ENCODE measurements at places on chromosomes 11 and 22.
A peak's percentile ranks its signal among the peaks of the same experiment; 100 is the strongest.

GRCh38 chr11:117442869-117443239 is 115.2 kb downstream of the CEP164 start:
- DNase-seq: no peak

GRCh38 chr11:120929664-120930154 is 94.2 kb upstream of the TBCEL start:
- peak; percentile 28 for DNase-seq

DNA sequence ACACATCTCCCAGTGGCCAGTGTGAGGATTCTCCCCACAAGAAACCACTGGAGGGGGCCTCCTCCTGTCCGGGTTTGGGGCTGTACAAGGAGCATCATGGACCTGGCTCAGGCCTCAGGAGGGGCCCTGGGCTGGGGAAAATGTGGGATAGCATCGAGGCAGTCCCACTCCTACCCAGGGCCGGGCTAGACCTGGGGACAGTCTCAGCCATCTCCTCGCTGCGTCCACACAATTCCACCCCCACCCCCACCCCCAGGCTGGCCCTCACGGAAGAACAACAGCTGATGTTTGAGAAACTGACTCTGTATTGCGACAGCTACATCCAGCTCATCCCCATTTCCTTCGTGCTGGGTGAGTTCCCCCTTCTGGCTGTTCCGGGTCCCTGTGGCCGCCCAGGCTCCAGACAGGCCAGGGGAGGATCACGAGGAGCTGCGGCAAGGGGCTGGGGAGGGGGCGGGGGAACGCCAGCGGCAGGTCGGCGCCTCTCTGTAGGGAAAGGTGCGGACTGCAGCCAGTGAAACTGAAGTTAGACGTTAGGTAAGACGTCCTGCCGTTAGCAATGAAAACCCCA is 4.8 kb downstream of the BEST1 start:
- DNase-seq: peak; percentile 89

DNA sequence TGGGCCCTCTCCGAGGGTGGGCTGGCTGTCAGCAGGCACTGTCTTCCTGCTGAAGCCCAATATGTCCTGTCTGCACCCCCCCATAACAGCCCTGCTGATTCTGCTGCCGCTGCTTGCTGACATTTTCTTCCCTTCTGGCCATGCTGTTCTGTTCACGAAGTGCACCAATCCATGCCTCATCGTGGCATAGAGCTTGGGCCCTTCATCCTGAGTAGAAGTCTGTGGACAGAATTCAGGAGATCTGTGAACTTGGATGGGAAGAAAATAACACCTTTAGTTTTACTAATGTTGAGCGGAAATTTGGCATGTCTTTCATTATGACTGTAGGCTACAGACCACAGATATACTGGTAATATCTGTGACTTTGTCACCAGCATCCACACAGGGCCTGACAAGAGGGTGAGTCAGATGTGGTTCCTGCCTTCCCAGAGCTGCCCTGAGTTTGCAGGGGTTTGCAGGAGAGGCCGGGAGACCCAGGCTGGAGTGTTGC is 14.1 kb upstream of the KIAA0930 start:
- DNase-seq: no peak

DNA sequence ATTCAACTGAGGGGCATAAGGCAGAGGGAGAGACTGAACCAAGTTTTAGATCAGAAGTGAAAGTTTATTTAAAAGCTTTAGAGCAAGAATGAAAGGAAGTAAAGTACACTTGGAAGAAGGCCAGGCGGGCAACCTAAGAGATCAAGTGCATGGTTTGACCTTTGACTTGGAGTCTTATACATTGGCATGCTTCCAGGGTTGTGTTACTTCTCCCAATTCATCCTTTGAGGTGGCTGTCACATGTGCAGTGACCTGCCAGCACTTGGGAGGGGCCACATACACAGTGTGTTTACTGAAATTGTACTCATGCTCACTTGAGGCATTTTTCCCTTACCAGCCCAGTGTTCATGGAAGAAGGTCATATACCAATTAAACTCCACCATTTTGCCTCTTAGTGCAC is 30.4 kb downstream of the CYP2R1 start:
- DNase-seq: no peak

DNA sequence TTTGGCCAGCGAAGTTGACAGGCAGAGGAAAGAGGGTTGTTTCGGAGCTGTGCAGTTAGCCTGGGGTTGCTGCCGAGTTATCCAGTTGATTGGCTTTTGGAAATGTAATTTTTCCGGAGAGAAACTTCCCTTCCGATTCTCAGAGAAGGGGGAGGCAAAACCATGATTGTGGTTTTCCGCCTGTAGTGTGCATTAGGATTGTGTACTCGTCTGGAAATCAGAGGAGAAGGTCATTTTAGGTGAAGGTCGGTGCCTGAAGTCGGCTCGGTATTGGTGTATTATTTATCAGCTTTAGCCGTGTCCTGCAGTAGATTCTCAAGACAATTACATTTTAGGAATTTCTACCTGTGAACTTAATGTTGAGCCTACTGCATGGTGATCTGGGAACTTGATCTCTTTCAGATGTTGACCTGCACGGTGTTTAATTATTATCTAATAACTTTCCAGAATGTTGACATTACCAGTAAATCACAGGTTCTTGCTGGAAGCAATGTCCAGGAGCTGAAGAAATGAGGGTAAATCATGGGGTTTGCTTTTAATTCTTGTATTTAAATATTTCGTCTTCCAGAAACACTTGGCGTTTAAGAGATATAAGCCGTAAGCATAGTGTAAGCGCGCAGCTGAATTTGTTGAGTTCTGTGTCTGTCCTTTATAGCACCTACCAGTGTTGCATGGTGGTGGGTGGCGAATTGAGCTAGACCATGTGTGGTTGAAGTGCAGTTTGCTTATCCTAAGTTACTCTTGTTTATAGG is 1.3 kb downstream of the ARHGEF12 start:
- peak; percentile 29 for DNase-seq

- DNase-seq: no peak
Observed at GRCh38 chr11:128291835-128292234, 295.5 kb downstream of the ETS1 start.

DNA sequence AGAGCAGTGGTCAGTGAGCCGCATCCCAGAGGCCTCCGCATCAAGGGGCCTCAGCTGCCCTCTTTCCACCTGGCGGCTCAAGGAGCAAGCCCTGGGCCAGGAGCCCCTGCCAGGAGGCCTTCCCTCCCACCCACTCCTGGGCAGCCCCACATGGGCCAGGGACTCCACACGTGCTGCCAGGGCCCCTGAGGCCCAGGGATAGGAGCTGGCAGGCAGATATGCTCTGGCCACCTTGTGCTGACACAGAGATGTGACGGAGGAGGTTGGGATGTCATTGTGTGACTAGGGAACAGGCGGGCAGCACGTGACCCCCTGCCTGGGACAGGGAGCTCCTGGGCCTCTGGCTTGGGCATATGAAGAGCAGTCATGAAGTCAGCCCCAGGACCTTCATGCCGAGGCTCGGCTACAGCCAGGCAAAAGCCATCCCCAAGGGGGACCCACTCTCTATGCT is 77.9 kb downstream of the PIWIL3 start:
- DNase-seq: no peak

GRCh38 chr11:84241343-84242131 is 955.4 kb upstream of the CCDC90B start:
- DNase-seq: no peak
